Endodermal cell (in vitro differentiated cells): ENCODE measurements at places on chromosomes 7 and 10. TPM values are rescaled to one million over a fixed set of nuclear protein-coding genes. Genes with fewer than 3 reads are reported as not detected.

DNA sequence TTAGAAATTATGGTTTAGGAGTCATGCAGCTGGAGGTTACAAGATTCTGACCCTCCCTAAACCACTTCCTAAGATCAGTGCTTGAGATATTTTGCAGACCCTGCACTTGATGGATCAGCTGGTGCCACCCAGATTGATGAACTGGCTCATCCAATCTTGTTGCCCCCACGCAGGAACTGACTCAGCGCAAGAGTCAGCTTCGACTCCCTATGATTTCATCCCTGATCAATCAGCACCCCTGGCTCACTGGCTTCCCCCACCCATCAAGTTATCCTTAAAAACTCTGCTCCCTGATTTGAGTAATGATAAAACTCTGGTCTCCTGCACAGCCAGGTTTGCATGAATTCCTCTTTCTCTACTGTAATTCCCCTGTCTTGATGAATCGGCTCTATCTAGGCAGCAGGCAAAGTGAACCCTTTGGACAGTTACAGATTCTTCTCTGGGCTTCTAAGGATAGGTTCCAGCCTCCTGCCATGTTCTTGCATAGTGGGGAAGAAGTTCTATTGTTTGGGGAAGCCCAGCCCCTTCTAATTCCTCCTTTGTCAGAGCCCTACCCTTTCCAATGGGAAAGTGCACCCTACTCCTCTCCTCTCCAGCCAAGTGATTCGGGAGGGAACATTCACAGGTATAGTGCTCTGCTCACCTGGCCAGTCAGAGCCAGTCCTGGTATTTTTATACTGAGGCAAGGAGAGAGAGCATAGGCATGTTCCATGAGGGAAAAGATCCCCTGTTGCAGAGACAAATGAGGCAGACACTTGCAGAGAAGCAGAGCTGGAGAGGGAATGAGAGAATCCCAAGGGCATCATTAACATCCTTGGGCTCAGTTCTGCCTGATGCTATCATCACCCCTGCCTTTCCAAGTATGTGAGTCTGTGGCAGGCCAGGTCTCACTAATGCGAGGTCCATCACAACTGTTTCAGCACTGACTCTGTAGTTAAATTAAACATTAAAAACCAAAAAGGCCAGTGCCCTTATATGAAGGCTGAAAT, 224.4 kb upstream of the GALNT17 start:
- H3K27ac ChIP-seq, result no peak overlapping the region
- no peak overlapping the region for H3K4me3 ChIP-seq
- no peaks in the 10 kb centered on the region for H3K36me3 ChIP-seq
- DNase-seq, result peak; percentile 46
- H3K27me3 ChIP-seq, result no peaks in the 10 kb centered on the region

GRCh38 chr10:2925631-2926030, 141.7 kb upstream of the PFKP start:
- DNase-seq, result peak; percentile 34
- H3K36me3 ChIP-seq, result no peaks in the 10 kb centered on the region

- no peak overlapping the region for H3K4me3 ChIP-seq
- no peaks in the 10 kb centered on the region for H3K27me3 ChIP-seq
- H3K36me3 ChIP-seq, result no peaks in the 10 kb centered on the region
These were observed 1.6 kb downstream of the AVPI1 start for GRCh38 chr10:97685395-97685958.

DNA sequence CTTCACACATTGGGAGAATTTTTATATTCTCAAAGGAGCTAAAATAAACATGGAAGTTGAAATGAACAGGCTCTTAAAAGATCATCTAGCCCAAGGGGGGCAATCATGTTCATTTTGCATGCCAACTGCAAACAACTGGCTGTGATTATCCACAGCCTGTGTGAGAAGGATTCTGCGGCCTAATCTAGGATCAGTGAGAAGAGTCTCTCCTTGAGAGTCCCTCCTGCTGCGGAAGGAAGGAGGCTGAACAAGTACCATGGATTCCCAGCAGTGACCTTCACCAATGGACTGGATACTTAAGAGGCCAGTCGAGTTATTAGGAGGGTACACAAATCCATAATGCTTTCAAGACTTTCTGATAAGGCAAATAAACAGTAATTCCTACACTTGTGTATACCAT, 76.7 kb downstream of the IGF2BP3 start:
- H3K27ac ChIP-seq, result no peak overlapping the region
- no peak overlapping the region for H3K4me3 ChIP-seq
- no peak for DNase-seq
- H3K36me3 ChIP-seq, result peaks cover 64% of the 10 kb centered on the region

- no peak overlapping the region for H3K27ac ChIP-seq
- H3K27me3 ChIP-seq, result no peaks in the 10 kb centered on the region
- no peak for DNase-seq
- no peaks in the 10 kb centered on the region for H3K4me1 ChIP-seq
- H3K4me3 ChIP-seq, result no peak overlapping the region
These were observed 179.3 kb downstream of the PFKFB3 start for GRCh38 chr10:6382081-6382480.

DNA sequence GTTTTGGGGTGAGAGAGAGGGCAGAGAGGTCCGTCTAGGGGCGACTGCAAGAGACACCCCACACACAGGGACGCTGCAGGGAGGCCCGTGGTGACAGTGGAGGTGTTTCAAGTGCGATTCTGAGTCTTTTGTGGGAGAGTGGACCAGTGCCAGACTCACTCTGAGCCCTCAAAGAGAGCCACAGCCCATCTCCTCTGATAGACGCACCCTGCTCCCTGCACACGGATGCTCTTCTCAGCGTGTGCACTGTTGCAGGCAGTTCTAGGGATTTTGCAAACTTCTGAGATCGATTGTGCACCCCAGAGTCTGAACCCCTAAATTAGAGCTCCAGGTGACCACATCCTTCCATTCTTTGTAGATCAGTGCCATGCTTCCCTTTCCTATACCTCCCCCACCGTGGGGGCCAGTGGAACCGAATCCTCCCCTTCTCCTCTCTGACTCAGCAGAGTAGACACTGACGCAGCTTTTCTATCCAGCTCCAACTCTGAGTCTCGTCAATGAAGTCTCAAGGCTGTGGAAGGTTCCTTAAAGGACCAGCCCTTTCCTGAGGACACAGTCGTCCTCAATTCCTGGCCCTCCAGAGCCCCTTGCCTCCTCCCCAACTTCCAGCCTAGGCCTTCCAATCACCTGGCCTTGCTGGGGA, 83.8 kb downstream of the TMEM130 start:
- no peak overlapping the region for H3K27ac ChIP-seq
- no peak overlapping the region for H3K4me3 ChIP-seq
- H3K27me3 ChIP-seq, result no peaks in the 10 kb centered on the region
- H3K36me3 ChIP-seq, result no peaks in the 10 kb centered on the region

DNA sequence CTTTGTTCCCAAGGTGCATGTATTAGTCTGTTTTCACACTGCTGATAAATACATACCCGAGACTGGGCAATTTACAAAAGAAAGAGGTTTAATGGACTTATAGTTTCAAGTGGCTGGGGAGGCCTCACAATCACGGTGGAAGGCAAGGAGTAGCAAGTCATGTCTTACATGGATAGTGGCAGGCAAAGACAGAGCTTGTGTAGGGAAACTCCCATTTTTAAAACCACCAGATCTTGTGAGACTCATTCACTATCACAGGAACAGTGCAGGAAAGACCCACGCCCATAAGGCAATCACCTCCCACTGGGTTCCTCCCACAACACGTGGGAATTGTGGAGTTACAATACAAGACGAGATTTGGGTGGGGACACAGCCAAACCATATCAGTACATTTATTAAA, 92.9 kb downstream of the PPP1R3C start:
- no peaks in the 10 kb centered on the region for H3K4me1 ChIP-seq
- DNase-seq, result no peak
- H3K27me3 ChIP-seq, result no peaks in the 10 kb centered on the region
- H3K4me3 ChIP-seq, result no peak overlapping the region
- H3K36me3 ChIP-seq, result no peaks in the 10 kb centered on the region

DNA sequence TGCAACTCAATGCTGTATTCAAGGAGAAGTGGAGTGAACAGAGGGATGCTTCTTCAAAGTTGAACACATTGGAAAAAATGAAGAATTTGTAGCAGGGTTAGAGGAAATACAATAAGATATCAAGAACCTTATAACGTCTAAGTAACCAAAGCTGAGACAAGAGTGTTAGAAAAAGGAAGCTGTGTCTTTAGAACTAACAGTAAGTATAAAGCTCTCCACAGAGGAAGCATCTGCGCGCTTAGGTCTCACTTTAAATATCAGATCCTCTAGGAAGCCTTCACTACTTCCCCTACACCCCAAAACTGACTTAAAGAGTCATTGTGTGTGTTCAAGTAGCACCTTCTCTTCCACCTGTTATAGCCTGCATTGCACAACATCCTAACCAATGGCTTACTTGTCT, 43.0 kb downstream of the CH25H start:
- no peaks in the 10 kb centered on the region for H3K27me3 ChIP-seq
- H3K4me1 ChIP-seq, result no peaks in the 10 kb centered on the region
- no peak overlapping the region for H3K4me3 ChIP-seq

GRCh38 chr10:59793919-59794318, 40.7 kb upstream of the MRLN start:
- DNase-seq, result no peak
- H3K27me3 ChIP-seq, result no peaks in the 10 kb centered on the region
- H3K36me3 ChIP-seq, result peaks cover 58% of the 10 kb centered on the region
- H3K27ac ChIP-seq, result no peak overlapping the region

- H3K27me3 ChIP-seq, result no peaks in the 10 kb centered on the region
- no peaks in the 10 kb centered on the region for H3K36me3 ChIP-seq
- no peak overlapping the region for H3K4me3 ChIP-seq
- DNase-seq, result peak; percentile 77
- peaks cover 5% of the 10 kb centered on the region for H3K4me1 ChIP-seq
These were observed 25.2 kb downstream of the TRIM8 start for GRCh38 chr10:102669206-102670064.

GRCh38 chr10:18483516-18484186, 167.7 kb downstream of the NSUN6 start:
- no peak for DNase-seq
- H3K27ac ChIP-seq, result no peak overlapping the region

DNA sequence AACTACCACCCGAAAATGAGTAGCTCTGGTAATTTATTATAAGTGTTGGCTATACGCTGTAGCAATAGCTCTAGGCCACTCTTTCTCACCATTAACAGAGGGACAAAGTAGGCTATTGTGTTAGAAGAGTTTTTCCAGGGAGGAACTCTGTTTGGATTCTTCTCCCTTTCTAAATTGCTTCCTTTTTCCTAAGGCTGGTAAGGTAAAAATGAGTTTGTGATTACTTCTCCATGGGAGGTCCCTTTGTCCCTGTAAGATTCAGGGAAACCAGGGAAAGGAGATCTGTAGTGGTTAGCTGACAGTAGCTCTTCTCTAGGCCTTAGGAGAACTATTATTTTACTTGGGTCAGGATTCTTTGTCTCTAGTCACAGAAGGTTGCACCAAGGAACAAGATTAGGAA, 23.2 kb upstream of the SEMA3E start:
- no peaks in the 10 kb centered on the region for H3K36me3 ChIP-seq

GRCh38 chr7:24152356-24152755, 131.6 kb upstream of the NPY start:
- H3K4me3 ChIP-seq, result no peak overlapping the region
- no peaks in the 10 kb centered on the region for H3K36me3 ChIP-seq
- H3K27me3 ChIP-seq, result no peaks in the 10 kb centered on the region
- H3K27ac ChIP-seq, result no peak overlapping the region

DNA sequence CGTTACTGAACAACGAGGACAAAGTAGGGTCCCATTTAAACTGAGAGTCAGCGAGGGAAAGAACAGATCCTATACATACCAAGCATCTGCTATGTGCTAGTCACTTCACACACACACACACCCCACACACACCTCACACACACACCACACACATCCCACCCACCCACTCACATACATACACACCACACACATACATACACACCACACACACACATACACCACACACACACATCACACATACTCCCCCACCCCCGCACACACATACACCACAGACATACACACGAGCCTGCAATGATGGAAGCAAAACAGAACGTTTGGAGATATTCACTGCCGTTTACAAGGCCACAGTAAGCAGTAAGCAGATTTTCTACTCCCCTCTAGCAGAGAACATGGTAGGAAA, 607 bp upstream of the GRB10 start:
- H3K4me3 ChIP-seq, result peak overlapping the region; percentile 71
- peaks cover 4% of the 10 kb centered on the region for H3K4me1 ChIP-seq
- H3K36me3 ChIP-seq, result peaks cover 30% of the 10 kb centered on the region
- peak overlapping the region; percentile 26 for H3K27ac ChIP-seq
- no peaks in the 10 kb centered on the region for H3K27me3 ChIP-seq

DNA sequence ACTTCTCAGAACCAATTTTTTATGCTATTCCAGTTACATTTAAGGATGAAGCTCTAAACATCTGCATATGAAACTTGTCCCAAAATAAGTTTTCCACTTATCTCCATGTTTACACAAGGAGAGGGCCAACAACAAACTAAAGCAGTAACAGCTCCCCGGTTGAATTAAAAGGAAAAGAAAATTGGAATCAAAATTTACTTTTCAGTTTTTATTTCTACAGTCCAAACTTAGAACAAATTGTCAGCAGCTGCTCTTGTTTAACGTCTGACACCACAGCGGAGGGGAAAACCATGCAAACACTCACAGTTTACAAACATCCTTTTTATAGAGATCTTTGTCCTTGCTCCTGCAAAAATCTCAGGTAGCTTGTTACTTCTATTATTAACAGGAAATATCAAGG, 101.3 kb downstream of the COL28A1 start:
- H3K4me3 ChIP-seq, result no peak overlapping the region
- H3K27me3 ChIP-seq, result no peaks in the 10 kb centered on the region
- no peak overlapping the region for H3K27ac ChIP-seq
- H3K36me3 ChIP-seq, result no peaks in the 10 kb centered on the region
- H3K4me1 ChIP-seq, result no peaks in the 10 kb centered on the region
- DNase-seq, result no peak

- no peaks in the 10 kb centered on the region for H3K36me3 ChIP-seq
- no peaks in the 10 kb centered on the region for H3K4me1 ChIP-seq
- no peak overlapping the region for H3K4me3 ChIP-seq
- H3K27me3 ChIP-seq, result no peaks in the 10 kb centered on the region
- peak overlapping the region; percentile 75 for H3K27ac ChIP-seq
These were observed 123.9 kb downstream of the COL26A1 start for GRCh38 chr7:101486433-101487104.

DNA sequence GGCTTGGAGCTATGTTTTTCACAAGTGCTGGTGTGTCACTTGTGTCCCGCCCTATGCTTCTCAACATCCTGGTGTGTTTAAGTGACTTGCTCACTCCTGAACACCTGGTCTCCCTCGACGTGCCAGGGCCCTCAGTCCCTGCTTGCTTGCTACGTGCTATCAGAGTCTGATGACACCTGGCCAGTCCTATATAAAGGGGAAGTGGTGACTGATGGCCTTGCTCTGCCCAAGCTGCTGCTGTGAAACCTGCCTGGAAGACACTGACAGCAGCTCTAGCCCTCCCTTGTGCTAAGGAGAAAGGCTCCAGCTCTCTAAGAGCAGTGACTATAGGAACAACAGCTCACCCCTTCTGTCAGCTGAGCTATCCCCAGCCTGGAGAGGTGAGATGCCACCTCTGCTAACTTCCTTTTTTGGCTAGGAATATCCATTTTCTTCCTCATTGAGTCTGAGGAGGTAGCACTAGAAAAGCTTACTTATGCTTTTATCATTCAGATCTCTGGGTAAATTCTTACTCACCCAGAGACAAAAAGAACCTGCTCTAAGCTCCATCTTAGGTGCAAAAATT, 77.2 kb upstream of the PLXNA4 start:
- no peak overlapping the region for H3K27ac ChIP-seq
- H3K4me1 ChIP-seq, result no peaks in the 10 kb centered on the region
- H3K4me3 ChIP-seq, result no peak overlapping the region
- no peaks in the 10 kb centered on the region for H3K36me3 ChIP-seq
- no peak for DNase-seq

The FGFBP3 gene
- 18.4 and 19.0 TPM in 2 replicates for total RNA-seq

The SPDYE11 gene
- not detected in 2 replicates for total RNA-seq

The IFIT2 gene
- total RNA-seq, result 0.37 and 0.41 TPM in 2 replicates

The ABLIM1 gene
- total RNA-seq, result 39.3 and 42.1 TPM in 2 replicates

The EBLN1 gene
- total RNA-seq, result not detected in 3 replicates

The JAKMIP3 gene
- total RNA-seq, result 0.90 and 0.99 TPM in 2 replicates

The SPDYE5 gene
- total RNA-seq, result not detected in 2 replicates

The ARMH3 gene
- total RNA-seq, result 18.0 to 26.0 TPM (median 19.5 TPM) in 3 replicates
